ENCODE measurements at places on chromosomes 11 and 22.
A peak's percentile ranks its signal among the peaks of the same experiment; 100 is the strongest.

GRCh38 chr11:44868455-44869421 lies 81.9 kb downstream of the TP53I11 start:
- no peak for DNase-seq

DNA sequence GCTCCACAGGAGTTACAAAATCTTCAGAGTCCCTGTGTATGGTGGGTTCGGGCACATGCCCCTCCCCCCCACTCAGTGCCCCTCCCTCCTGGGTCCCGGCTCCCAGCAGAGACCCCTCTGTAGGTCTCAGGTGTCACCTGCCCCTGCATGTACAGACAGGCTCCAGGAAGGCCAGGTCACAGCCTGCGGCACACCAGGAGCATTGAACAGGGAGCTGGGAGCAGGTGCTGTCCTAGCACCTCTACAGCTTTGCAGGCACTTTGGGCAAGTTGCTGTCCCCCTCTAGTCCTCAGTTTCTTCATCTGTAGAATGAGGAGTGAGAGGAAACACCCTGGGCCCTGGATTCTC lies 80.1 kb upstream of the RTL6 start:
- no peak for DNase-seq

- no peak for DNase-seq
These were observed 32.0 kb downstream of the EXPH5 start for GRCh38 chr11:108561535-108561991.

- DNase-seq: no peak
These were observed 93.0 kb downstream of the SCN3B start for GRCh38 chr11:123561431-123561800.

GRCh38 chr11:58573451-58574104 lies 2.1 kb downstream of the LPXN start:
- peak; percentile 63 for DNase-seq

- DNase-seq: peak; percentile 24
These were observed 221.9 kb upstream of the TBCEL start for GRCh38 chr11:120801801-120802689.

- DNase-seq: no peak
These were observed 14.0 kb upstream of the SESN3 start for GRCh38 chr11:95245038-95245437.

DNA sequence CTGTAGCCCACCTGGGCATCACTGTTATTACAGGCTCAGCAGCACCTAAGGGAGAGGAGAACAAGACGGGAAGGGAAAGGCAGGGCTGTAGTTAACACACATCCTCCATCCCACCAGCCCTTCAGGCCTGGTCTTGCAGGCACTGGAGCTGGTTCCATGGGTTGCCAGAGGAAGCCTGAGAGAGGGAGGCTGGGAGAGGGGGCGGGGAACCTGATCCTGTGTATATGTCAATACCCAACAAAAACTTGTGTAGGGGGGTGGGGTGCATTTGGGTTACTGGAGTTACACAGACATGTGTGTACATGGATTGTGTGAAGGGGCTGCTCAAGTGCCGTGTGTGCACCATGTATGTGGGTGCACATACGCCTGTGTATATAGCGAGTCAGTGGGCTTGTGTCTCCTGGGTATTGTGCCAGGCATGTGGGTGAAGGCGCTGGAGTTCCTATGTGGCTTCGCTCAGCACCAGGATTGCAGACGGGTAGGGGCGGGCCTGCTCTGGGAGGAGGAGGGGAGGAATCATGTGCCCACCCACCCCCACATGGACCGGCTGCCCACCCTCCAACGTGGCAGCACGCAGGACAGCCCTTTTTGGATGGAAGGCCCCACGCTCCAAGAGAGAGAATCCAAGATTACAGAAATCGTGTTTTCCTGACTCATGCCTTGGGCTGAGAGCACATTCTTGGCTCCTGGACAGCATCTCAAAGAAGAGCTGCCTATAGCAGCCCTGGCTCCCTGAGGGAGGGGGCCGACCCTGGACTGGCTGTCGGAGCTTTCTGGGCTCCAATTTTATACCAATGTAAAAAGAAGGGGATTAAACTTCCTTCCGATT lies 4.2 kb upstream of the SERPINH1 start:
- no peak for DNase-seq

DNA sequence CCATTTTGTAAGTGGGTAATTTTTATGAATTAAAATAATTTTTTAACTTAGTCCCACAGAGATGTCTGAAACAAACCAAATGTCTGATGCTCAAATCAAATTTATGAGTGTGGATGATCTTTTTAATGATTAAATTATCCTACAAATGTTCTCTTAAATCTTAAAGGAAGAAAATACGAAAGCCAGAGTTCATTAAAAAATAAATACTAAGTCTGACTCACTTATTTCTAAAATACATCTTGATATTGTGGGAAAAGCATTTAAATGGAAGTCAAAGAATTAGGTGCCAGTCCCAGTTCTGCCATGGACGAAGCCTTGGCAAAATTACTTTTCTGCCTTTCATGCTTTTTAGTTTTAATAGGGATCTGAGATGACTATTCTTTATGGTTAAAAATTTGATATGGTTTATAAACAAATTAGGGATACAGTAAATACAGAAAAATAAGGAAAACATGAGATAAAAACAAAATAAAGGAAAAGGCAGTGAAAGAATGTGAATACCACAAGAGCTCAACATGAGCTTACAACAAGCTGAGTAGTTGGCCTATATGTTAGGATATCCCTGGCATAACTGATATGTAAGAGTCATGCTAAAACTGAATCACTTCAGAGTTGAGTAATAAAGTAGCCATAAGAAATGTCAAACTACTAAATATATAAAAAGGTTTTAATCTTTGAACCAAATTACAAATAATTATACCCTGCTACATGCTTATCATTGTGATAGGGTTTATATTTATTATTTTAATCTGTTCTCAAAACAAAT lies 9.2 kb downstream of the CCDC34 start:
- no peak for DNase-seq

GRCh38 chr11:96157517-96157873 lies 185.5 kb downstream of the MAML2 start:
- no peak for DNase-seq

- DNase-seq: no peak
These were observed 50.1 kb downstream of the CECR2 start for GRCh38 chr22:17419348-17419747.
